Ovary (tissue), 10 donors: ENCODE measurements at places on chromosomes 3 and 15. TPM values are rescaled to one million over a fixed set of nuclear protein-coding genes. Genes with fewer than 3 reads are reported as not detected.

GRCh38 chr15:96553931-96554330 lies 223.4 kb downstream of the NR2F2 start:
- no peak for DNase-seq

- no peak for DNase-seq
These were observed 10.6 kb upstream of the CPB1 start for GRCh38 chr3:148816981-148817525.

DNA sequence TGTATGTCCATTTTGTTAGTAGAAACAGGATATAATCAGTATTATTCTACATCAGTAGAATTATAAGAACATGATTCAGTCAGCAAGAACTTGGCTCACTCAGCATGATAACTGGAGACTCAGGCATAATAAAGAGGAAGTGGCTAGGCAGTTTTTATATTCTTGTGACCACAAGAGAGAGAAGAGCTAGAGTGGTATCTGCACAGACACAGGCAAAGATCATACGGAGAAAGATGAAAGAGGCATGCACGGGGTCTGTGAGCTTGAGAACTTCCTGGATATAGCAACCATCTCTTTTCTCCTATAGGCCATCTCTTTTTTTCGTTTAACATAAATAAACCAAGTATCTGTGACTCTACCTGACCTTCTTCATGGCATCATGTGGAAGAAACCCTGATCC lies 46.8 kb downstream of the MYO5A start:
- DNase-seq = no peak

DNA sequence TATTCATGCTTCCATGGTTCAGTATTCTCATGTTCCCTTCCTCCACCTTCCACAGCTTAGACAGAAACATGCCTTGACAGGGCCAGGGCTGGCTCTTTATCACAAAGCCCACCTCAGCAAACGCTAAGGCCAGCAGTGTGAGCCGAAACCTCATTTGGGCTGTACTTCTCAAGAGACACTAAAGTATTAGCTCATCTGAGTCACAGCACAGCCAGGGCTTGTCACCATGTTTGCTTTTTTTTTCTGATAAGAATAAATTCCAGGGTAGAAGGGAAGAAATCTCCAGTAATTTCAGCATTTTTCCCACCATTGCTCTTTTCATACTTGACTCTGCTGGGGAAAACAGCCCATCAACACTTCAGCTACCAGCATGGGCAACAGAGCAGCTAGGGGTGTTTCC lies 95.4 kb downstream of the MYLK start:
- DNase-seq = no peak

DNA sequence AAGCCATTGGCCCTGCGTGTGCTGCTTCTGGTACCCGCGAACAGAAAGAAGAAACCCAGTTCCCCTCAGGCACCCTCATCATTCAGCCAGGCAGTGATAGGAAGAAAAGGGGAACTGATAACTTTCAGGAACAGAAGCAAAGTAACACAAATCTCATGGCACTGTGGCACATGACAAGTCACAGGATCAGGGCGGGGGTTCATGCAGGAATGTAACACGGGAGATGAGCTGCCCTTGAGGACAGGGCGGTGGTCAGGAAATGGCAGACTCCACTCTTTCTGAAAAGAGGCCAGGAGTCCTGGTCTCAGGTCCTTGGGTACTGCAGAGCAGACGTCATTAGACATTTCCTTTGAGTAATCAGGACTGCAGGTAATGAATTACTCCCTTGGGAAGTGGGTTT lies 95.5 kb downstream of the CCNL1 start:
- no peak for DNase-seq

DNA sequence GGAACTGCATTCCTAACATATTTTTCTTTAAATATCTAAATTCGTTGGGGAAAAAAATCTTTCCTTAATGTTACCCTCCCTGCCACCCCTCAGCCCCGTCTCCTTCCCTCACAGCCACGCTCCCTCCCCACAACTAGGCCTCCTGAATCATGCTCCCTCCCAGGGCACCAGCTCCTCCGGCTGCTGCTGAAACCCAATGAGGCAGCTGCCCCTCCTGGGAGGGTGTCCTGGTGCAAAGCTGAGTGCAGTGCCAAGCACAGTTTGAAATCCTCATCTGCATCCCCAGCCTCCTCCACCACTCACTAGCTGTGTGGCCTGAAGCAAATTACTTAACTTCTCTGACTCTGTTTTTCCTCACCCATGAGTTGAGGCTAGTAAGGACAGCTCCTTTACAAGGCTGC lies 2.7 kb upstream of the NR2E3 start:
- no peak for DNase-seq

DNA sequence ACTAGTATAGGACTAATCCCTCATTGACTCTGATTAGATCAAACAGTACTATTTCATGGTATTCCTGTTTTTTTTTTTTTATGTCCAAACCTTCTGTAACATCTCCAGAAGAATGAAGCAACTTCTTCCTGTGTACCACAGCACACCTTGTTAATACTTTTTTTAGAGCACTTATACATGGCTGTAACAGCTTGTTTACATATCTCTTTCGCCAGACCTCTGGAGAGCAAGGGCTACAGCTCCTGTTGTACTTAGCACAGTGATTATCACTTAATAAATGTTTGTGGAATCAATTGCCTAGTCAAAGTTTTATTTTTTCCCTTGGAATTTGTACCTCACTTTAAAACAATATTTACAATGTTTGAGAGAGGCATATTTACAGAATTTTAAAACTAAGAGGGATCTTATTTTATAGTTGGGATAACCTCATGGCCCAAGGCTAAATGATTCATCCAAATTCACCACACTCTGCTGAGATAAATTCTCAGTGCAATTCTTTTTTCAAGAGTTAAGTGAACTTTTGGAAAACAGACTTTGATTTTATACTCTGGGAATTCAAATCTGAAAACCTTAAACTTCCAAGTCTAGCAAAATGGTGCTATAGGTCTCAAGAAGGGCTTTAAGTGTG lies 9.2 kb upstream of the GATM start:
- DNase-seq = no peak

- DNase-seq = no peak
These were observed 24.9 kb upstream of the HGD start for GRCh38 chr3:120706950-120707349.

GRCh38 chr3:193842029-193842798 lies 249.2 kb downstream of the OPA1 start:
- no peak for DNase-seq

- no peak for DNase-seq
These were observed 27.8 kb upstream of the AZI2 start for GRCh38 chr3:28376424-28376823.

- DNase-seq = no peak
These were observed 357.8 kb upstream of the TBL1XR1 start for GRCh38 chr3:177554895-177555759.

GRCh38 chr15:99435113-99435695 lies 130.6 kb upstream of the MEF2A start:
- DNase-seq = peak; percentile 8

- DNase-seq = no peak
These were observed 61.8 kb downstream of the FOXB1 start for GRCh38 chr15:60065951-60066350.

- DNase-seq = no peak
These were observed 1123.7 kb downstream of the IGSF11 start for GRCh38 chr3:117910820-117911521.

GRCh38 chr3:39474126-39474515 lies 6.6 kb downstream of the MOBP start:
- DNase-seq = no peak

The RAB11A gene
- 163 TPM for total RNA-seq

The GTF2A2 gene
- 108 TPM for total RNA-seq

The GOLGA8H gene
- 0.36 TPM for total RNA-seq
